ENCODE measurements at places on chromosomes 11 and 22. TPM values are rescaled to one million over a fixed set of nuclear protein-coding genes. Genes with fewer than 3 reads are reported as not detected.

DNA sequence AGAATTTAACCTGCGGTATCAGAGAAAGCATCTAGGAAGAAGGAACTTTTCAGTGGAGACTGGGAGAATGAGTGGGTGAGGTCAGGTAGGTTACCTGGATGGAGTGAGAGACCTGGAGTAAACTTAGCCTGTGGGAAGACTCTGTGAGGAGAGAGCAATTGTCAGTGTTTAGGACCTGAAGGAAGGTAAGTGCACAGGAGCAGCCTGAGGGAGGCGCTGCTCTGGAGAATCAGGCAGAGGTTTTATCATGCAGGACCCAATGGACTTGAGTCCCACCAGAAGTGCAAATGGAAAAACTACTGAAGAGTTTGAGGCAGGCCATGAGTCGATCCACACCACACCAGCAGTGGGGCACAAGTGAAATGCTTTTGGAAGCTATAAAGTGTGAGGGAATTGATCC lies 10.6 kb upstream of the IFTAP start:
- DNase-seq: no peak

- DNase-seq: peak; percentile 78
These were observed 87.7 kb downstream of the TMPRSS5 start for GRCh38 chr11:113618360-113618759.

DNA sequence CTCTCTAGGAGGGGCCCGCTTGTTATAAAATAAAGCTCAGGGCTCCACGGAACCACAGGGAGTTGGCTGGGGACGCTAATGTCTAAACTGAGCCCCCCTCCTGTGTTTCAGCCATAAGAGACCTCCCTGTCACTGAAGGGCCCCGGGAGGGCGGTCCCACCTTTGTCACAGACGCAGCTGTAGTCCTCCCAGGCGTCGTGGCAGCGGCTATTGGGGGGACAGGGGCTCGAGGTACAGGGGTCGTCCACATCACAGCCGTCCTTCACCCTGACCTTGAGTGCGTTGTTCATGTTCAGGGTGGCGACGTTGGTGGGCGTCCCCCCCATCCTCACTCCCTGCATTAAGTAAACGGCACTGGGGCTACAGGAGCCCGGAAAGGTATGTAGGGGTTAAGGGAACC lies 62.0 kb downstream of the TRMU start:
- no peak for DNase-seq

DNA sequence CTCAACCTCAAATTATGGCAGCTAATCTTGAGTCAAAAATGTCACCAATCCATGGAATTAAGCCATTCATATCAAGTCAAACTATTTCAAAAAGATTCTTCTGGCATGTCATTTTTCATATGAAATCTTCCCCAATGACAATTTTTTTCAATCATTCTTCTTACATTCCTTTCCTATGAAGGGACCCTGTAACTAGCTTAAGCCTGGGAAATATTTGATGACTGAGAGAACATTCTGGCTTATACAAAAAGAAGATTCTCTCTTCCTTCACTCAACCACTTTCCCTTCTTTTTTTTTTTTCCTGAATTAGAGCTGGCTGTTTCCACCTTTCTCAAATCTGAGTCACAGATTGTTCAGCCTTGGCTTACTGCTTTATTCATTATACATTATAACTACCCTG lies 903.7 kb downstream of the FAM181B start:
- DNase-seq: no peak

DNA sequence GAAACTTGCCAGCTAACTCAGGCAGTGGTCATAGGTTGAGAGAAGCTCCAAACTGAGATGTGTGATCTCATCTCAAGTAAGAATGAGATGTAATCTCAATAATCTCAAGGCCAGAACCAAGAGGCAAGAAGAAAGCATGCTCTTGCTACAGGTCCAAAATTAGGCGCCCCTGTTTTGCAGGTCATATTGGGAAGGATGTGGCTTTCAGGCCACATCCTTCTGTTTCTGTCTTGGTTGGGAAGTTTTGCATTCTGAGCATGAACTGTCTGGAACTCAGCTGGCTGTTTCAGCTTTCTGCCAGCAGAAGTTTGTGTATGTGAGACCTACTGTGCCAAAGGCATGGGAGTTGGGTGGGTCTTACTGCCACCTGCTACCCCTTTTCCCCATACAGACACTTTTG lies 67.5 kb upstream of the MS4A8 start:
- no peak for DNase-seq

GRCh38 chr11:111230122-111230465 lies 15.4 kb upstream of the POU2AF2 start:
- DNase-seq: no peak

DNA sequence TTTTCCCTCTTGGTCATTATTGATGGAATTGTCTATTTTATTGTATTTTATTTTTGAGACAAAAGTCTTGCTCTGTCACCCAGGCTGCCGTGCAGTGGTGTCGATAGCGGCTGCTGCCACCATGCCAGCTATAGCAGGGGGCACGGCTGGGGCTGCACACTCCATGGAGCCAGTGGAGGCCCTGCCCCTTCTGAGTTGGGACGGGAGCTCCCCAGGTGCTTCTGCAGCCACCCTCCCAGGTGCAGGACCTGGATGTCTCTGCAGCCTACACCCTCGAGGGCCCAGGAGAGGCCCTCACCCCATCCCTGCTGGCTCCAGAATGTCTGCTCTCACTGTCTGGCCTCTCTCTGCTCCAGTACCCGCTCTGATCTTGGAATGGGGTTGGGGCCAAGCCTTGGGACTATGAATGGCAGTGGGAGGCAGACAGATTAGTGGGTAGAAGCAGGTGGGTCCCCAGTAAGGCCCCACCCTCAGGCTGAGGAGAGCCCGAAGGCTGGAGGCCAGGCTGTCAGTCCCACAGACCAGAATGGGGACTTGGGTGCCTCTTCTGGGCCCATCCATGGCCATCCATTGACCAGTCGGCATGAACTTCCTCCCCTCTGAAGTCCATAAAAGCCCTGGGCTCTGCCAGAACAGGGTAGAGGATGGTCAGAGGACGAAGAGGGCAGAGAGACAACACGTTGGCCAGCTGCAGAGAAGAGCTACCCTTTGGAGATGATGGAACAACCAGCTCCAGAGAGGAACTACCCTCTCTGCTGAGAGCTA lies 49.6 kb upstream of the ATXN10 start:
- DNase-seq: no peak

- DNase-seq: no peak
These were observed 2.1 kb downstream of the TPCN2 start for GRCh38 chr11:69050592-69051380.

GRCh38 chr11:35610631-35611030 lies 7.6 kb upstream of the FJX1 start:
- DNase-seq: no peak

GRCh38 chr11:20563866-20564265 lies 35.5 kb upstream of the SLC6A5 start:
- no peak for DNase-seq

DNA sequence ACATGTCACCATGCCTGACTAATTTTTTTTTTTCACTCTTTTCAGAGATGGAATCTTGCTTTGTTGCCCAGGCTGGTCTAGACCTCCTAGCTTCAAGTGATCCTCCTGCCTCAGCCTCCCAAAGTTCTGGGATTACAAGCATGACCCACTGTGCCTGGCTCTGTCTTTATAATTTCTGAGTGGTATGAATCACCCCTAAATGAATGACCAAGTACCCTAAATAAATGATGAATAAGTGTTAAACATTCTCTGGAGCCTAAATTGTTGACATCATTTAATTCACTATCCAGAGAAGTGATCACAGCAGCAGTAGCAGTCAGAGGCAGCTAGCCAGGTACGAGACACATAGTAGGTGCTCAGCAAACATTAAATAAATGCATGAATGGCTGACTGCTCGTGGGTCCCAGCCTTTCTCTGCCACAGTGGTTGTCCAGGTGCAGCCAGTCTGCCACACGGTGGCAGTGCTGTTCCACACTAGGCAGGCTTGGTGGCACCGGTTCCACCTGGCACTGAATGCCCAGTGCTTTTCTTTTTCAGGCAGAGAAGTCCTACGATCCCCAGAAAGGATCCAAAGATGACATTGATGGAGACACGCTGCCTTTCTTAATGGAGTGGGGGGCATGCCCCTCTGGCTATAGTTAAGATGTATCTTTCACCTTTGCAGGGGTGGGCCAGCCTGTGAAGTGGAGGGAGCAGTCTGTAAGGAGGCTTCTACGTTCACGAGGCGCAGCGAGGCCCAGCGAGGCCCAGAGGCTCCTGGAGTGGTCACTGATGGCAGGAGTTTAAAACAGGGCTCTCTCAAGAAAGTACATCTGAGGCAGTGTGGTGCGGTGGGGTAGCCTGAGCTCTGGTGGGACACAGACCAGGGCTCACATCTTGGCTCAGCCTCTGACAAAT lies 8.7 kb upstream of the TTC12 start:
- DNase-seq: peak; percentile 17

GRCh38 chr11:5247472-5248192 lies 2.0 kb downstream of the HBG1 start:
- DNase-seq: no peak

DNA sequence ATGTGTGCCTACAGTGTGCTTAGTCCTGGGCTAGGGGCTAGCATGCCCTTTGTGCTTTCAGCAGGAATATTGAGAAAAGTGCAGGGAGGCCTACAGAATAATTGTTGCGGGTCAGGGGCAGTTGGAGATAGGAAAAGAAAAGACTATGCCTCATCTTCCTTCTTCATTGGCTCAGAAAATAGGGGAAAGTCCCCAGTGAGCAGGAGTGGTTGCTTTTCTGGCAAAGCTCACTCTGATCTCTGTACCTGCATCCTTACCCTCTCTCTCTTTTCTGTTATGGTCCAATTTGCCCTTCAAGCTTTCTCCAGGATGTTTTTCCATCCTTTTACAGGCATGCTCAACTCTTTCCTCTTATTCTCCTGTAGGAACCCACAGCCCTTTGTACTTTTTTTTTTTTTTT lies 29.5 kb upstream of the RRM1 start:
- no peak for DNase-seq

- no peak for DNase-seq
These were observed 36.1 kb downstream of the MMP20 start for GRCh38 chr11:102589047-102589459.

DNA sequence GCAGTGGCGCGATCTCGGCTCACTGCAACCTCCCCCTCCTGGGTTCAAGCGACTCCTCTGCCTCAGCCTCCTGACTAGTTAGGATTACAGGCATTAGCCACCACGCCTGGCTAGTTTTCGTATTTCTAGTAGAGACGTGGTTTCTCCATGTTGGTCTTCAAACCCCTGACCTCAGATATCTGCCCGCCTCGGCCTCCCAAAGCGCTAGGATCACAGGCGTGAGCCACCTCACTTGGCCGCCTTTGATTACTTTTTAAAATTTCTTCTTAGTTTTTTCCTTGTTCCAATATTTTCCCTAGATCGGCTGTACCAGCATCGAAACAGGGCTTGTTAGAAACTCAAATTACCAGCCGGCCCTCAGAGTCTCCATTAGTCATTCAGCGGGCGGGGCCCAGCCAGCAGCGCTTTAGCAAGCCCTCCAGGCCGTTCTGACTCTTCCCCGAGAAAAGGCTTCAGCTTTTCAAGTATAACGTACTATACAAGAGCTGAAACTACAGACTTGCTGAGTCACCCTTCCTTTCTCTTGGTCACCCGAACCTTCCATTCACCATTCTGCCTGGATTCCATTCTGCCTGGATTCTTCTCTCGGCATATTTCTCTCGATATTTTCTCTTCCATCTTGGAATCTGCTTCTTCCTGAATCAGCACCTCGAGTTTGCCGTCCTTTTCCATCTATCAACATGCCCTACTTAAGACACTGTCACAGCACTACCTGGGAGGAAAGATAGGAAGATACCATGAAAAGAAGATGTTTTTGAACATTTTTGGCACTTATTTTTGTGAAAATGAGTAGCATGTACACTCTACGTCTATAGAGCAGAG lies 6.7 kb upstream of the CAPRIN1 start:
- peak; percentile 89 for DNase-seq

DNA sequence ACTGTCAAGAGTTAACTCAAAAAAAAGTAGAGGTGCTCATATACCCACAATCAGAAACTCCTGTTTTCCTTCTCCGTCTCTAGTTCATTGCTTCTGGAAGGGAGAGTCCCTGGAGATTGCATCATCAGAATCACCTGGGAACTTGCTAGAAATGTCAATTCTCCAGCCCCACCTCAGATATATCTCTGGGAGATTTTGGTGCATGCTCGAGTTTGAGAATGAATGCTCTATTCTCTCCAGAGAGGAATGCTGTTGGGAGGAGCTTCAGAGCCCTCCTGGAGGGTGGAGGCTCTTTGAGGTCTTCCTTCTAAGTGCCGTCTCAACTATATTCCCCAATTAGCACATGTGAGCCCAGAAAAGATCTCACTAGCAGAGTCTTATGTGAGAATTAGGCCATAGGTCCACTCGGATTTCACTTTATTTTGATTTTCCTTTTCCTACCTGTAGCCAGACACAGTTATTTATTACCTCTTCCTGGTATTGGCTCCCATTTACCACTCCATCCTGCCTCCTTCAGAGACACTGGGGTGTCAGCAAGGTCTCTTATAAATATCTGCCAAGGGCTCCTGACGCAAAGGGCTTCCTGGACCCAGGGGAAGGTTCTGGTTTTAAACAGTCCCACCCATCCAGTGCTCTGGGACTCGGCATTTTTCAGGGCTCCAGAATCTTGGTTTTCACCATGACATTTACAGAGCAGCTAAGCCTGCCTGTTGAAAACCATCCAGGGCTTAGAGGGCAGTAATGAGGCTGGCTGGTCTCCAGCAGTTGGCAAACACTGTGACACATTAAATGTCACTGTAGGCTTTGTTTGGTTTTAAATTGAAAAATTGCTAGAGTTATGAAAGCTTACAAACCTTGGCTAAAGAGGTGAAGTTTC lies 136.2 kb downstream of the CD44 start:
- no peak for DNase-seq

GRCh38 chr22:38353142-38353629 lies 36.0 kb upstream of the CSNK1E start:
- DNase-seq: no peak

DNA sequence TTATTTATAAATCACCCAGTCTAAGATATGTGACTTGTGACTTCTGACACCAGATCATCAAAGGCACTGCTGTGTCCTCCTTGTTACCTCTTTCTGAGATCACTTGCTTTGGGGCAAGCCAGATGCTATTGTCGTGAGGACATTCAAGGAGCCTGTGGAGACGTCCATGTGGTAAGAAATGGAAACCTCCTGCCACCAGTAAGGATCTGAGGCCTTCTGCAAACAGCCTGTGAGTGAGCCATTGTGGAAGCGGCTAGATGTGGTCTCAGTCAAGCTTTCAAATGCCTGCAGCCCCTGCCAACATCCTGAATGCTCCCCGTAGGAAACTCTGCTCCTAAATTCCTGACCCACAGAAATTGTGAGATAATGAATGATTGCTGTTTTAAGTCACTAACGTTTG lies 11.7 kb upstream of the RDX start:
- DNase-seq: no peak

GRCh38 chr11:16357775-16358174 lies 1.4 kb upstream of the SOX6 start:
- no peak for DNase-seq

CECR2 gene
- total RNA-seq: 15.7 TPM

GAL3ST1 gene
- 3.8 TPM for total RNA-seq

RHOD gene
- 30.4 TPM for total RNA-seq

OR52N4 gene
- total RNA-seq: not detected

PEX16 gene
- 25.9 TPM for total RNA-seq

ESAM gene
- 22.0 TPM for total RNA-seq
